ENCODE measurements at places on chromosomes 16 and 17.

GRCh38 chr17:53950858-53951250, 128.1 kb downstream of the KIF2B start:
- DNase-seq = no peak

GRCh38 chr17:45813048-45813725, 29.1 kb downstream of the CRHR1 start:
- no peak for DNase-seq

DNA sequence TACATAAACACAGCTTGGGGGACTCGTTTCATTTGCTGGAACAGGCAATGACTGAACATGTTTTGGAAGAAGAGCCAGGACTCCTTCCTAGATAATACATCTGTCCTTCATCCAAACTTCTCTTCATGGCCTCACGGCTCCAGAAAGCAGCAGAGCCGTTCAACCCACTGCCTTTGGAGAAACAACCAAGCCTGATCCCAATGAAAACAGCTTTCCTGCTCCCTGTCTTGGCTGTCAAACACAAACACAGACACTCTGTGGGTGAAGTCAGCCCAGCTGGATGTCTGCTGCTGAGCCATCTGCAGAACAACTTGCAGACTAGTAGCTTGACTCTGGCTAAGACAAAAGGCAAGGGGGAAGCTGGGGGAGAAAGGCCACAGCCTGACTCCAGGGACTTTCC, 345.1 kb upstream of the PSMD7 start:
- no peak for DNase-seq

DNA sequence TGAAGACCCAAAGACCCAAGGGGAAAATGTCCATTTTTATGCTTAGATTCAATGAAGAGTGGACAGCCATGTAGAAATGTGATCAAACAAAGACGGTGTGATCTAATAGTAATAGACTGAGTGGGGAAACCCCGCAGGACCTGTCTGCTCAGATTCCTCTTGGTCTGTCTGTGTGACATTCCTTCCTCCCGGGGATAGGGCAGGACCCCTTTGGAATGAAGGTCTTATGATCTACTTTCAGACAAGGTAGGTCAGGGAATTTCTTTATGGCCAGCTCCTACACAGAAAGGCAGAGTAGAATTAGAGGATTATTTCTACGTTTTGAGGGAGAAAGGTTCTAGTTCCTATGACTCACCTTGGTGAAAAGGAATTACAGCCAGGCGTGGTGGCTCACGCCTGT, 267.6 kb downstream of the STX8 start:
- no peak for DNase-seq
